ENCODE measurements at places on chromosomes 4 and X.

GRCh38 chr4:91764085-91764484 is 539.7 kb upstream of the GRID2 start:
- no peak for DNase-seq

- no peak for DNase-seq
Observed at GRCh38 chr4:163665101-163665500, 170.6 kb downstream of the TMA16 start.

- no peak for DNase-seq
Observed at GRCh38 chrX:15522464-15522863, 21.9 kb downstream of the BMX start.

DNA sequence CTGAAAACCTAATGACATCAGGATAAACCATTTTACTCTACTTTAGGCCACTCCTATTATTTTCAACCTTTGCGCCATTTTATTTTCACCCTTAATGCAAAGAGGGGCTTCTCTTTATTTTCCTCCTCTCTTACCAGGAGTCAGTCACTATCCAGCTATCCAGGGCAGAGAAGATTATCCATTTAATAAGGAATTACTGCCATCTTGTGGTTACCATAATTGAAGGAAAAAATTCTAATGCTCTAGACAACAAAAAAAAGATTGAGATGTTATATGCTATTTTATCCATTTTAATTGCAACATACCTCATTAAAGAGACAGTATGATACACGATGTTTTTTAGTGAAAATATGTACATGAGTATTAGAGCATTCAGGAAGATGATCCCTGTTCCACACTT is 514.5 kb upstream of the FAM241A start:
- DNase-seq = no peak

DNA sequence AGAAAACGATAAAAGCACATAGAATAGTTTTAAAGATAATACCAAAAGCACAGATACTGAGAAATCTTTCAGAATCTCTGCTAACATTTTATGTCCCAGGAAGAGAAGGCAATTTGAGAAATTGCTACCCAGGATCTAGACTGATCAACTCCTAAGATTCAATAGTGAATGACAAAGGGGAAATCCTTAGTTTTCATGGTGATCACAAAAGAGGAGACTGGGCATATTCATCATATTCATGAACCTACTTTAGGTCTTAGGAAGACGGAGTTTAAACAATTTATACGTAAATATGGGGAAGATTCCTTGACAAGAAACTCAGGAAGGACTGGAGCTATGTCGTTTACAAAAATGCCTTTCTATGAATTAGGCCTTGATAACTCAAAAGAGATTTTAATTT is 87.3 kb downstream of the SHISA3 start:
- DNase-seq = no peak

DNA sequence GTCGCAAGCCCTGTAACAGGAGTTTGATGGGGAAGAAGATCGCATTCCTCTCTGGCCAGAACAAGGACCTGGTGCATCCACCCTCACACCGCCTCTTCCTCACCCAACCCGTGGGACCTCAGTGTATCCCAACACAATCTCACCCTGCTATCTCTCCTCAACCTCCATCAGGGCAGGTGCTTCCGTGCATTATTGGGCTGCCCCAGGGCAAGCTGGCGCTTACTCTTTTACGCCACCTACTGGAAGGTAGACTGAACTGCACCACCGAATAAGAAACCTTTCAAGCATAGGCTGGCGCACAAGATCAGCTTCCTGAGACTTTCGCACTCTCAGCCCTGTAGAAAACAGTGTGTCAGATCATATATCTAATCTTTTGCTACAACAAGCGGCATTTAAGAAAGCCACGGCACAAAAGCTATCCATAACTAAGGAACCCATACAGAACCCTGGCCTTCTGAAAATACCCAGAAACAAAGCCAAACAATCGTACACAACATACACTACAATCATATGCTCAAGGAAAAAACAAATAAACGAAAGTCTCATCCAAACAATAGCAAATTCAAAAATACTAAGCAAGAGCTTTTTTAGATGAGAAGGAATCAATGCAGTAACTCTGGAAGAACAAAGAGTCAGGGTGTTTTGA is 209.3 kb downstream of the UGT8 start:
- DNase-seq = peak; percentile 46

GRCh38 chrX:40644176-40644575 is 3.2 kb downstream of the CXorf38 start:
- no peak for DNase-seq

DNA sequence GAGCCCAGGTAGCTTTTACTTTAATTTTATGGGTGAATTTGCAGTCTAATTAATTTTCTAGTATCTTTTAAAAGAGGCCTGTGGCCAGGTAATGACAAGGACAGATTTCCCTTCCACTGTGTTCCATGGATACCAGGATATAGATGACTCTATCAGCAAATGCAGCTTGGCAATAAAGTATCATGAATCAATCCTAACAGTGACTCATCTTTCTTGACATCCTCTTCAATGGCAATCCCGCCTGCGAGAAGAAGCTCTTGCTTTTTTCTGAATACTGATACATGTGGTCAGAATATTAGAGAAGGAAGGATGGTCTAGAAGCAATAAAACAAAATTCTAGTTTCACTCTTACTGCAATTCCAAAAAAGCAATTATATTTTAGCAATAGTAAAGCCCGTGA is 267.8 kb downstream of the DTHD1 start:
- DNase-seq = no peak

GRCh38 chr4:151725087-151725486 is 35.7 kb downstream of the GATB start:
- DNase-seq = no peak

DNA sequence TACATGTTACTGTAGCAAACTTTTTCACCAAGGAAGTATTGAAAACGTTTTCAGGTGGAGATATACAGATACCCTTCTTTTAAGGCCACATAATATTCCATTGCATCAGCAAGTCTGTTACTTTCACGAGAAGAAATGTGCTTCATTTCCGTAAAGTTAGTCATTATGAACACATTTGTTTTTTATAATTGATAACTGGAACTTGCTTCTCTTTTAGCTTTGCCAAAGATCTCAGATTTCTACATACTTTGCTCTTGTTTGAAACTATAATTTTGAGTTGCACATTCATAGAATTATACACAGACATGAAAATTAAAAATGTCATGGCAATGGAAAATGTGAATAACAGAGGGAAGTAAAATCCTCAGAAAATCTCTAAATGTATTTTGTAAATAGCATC is 128.7 kb upstream of the GIMD1 start:
- no peak for DNase-seq

GRCh38 chr4:110867251-110867960 is 244.5 kb upstream of the PITX2 start:
- no peak for DNase-seq

GRCh38 chr4:41524425-41524824 is 13.5 kb upstream of the LIMCH1 start:
- DNase-seq = no peak

DNA sequence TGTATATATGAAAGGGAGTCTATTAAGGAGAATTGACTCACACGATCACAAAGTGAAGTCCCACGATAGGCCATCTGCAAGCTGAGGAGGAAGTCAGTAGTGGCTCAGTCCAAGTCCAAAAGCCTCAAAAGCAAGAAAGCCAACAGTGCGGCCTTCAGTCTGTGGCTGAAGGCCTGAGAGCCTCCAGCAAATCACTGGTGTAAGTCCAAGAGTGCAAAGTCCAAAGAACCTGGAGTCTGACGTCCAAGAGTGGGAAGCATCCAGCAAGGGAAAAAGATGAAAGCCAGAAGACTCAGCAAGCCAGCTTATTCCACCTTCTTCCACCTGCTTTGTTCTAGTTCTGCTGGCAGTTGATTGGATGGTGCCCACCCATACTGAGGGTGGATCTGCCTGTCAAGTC is 104.1 kb downstream of the IL1RAPL2 start:
- no peak for DNase-seq

- DNase-seq = no peak
Observed at GRCh38 chr4:20778896-20779295, 78.6 kb downstream of the PACRGL start.

- DNase-seq = no peak
Observed at GRCh38 chr4:178693816-178694215, 1251.6 kb upstream of the AGA start.

GRCh38 chr4:81030061-81030980 is at the start of gene BMP3:
Gene BMP3, plus strand, starts transcription at chr4:81030708. Its CDS starts 577 bp downstream, at chr4:81031285.
- no peak for DNase-seq

- DNase-seq = no peak
Observed at GRCh38 chr4:26020881-26021280, 106.9 kb downstream of the SMIM20 start.

DNA sequence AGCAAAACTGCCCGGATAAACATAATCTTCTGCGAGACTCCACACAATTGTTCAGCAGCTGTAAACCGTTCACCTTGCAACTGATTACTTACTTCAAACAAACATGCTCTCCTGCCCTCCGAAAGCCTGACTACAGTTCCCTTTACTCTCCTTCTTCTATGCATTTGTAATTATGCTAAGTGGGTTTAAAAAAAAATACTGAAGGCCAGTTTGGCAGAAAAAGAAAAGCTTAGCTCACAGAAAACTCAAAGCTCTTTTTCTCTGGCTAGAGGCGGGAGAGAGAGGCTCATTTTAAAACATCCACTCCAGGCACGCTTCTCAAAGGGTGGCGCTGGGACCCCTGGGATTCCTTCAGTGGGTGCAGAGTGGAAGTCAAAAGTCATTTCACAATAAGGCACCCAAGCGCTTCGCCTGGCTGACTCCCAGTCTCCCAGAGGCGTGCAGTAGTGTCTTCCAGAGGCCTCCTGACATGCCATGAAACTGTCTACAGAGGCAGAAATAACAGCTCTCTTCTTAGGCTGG is 1.9 kb downstream of the DHRSX start:
- DNase-seq = no peak

- no peak for DNase-seq
Observed at GRCh38 chr4:106766519-106766918, 269.6 kb downstream of the DKK2 start.

DNA sequence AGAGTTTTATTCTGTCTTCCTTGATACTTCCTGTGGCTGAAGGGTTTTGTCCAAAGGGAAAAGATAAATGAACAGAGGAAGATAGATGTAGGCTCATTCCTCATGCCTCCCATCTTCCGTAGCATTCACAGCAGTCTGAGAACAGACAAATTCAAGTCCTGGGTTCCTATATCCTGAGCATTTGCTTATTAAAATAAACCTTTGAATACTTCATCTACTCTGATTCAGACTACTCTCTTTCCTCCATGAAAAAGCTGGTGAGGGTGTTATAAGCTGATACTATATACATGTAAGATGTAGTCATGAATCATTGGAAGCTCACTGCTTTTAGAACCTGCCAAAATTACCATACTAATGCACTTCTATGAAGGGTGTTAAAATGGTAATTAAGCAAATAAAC is 61.2 kb downstream of the GAB1 start:
- DNase-seq = no peak

DNA sequence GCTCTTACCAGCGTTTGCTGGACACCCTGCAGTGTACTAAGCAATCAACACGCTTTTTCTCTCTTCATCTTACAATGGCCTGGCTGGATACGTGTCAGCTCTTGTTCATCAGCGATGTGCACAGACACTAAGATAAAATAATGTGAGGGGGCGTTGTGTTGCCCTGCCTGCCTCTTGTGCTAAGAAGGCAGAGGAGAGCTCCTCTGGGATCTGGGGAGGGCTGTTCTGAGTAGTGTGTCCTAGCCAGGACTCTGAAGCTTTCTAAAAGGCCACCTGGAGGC is 49.7 kb downstream of the NELFA start:
- DNase-seq = no peak

GRCh38 chr4:107094976-107095375 is 58.9 kb upstream of the DKK2 start:
- no peak for DNase-seq

DNA sequence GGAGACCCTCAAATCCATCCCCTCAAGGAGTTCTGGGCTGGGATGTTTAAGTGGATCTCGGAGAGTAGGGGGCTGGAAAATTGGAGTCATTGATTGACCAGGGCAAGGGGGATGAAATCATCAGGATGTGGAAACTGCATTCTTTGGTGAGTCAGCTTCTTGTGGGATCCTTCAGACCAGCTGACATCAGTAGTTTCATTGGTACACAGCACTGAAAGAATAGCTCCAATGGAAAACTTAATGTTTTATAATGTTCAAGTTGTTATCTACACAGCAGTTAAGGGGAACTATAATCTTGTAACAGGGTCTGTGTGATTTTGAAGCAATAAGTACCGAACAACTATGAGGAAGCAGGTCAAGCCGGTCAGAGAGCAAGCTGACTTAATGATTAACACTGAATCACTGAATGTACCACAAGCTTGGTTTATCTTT is 506.1 kb downstream of the RPA4 start:
- DNase-seq = no peak

DNA sequence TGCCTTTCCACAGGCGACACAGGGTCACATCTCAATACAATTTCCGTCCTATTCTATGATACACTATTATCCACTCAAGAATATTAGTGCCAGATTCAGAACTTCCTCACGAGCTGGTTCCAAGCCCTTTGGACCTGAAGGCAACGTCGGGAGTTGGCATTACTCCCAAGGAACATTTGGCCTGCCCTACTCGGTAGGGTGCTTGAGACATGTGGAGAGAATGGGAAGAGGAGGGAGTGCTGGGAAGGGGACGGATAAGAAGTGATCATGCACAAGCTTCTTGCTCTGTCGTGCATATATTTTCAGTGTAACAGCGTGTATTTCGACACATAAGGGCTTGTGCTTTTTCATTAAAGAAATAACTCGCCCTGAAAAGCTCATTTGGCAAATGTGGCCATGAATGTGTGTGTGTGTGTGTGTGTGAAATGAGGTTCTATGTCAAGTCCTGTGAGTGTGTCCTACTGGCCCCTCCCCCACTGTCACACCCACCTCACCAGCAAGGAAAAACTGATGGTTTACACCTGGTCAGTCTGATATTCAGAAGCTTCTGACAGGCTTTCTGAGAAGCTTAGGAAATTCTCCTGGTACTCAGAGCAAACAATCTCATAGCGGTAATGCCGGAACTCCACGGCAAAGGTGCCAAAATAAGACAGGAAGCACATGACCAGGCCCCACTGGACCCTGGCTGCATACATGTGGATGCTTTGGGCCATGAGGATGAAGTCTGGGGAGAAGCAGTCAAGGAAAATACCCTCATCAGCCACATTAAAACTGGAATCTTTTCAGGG is 54.8 kb downstream of the ENOPH1 start:
- no peak for DNase-seq

GRCh38 chr4:53349091-53349491 is 16.8 kb downstream of the SCFD2 start:
- no peak for DNase-seq

- DNase-seq = no peak
Observed at GRCh38 chr4:137378393-137378792, 153.9 kb downstream of the PCDH18 start.

GRCh38 chrX:107559506-107559905 is 68.8 kb upstream of the PRPS1 start:
- no peak for DNase-seq

DNA sequence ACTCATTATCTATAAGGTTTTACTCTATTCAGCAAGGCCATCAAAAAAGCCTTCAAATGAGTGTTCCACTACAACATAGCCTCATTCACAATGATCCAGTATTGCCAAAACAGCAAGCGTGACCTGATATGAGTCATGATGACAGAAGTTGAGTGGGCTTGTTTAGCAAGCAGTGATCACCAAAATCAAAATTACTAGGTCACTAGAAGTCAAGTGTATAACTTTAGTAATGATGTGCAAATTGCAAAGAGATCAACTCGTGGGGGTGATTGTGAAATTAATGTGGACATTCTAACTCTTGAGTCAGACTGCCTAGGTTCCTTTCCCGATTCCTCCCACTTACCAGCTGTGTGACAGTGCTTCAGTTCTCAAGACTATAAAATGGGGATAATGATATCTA is 124.5 kb downstream of the CHM start:
- no peak for DNase-seq
